ENCODE measurements at places on chromosomes 4 and X.

DNA sequence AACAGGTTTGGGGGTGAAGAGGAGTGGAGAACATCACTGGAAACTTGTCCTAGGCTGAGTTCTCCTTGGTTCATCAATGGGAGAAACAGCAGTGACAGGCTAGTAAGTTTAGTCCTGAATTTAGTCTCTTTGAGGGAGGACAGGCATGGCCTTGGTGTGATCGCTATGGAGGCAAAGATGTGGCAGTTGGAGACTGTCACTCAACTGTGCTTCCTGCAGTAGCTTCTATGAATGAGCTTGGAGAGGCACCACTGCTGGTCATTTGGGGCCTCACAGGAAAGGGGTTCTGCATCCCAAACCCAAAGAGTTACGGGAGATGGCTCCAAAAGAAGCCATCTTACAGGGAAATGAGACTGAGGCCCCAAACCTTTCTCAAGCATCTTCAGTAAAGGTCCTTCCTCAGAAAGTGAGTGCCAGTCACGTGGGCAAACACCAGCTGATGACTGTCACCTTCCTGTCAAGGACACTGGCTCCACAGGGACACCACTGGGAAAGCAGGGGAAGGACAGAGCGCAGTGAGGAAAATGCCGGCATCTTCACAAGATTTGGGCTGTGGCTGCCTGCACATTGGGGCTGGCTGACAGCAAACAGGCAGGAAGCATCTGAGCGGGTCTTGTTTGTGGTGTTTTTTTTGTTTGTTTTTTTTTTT is 7.2 kb downstream of the MRFAP1 start:
- no peak for DNase-seq

DNA sequence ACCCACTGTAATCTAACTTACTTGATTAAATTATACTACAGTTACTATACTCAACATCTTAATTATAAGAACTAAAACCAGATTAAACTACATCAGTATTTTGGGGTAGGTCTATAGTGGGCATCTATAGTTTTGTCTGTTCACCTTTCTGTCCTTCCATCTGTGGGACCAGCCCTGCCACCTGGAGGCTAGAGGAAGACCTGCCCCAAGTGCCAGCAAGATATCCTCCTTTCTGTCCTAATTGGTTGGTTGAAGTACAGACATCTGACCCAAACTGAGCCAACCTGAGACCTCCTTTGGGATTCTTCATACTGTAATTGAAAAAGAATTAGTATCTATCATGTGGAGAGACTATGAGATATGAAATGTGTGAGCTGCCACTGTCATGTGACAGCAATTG is 172.2 kb upstream of the TLL1 start:
- DNase-seq: no peak

GRCh38 chr4:106762666-106763443 is 273.3 kb downstream of the DKK2 start:
- no peak for DNase-seq

DNA sequence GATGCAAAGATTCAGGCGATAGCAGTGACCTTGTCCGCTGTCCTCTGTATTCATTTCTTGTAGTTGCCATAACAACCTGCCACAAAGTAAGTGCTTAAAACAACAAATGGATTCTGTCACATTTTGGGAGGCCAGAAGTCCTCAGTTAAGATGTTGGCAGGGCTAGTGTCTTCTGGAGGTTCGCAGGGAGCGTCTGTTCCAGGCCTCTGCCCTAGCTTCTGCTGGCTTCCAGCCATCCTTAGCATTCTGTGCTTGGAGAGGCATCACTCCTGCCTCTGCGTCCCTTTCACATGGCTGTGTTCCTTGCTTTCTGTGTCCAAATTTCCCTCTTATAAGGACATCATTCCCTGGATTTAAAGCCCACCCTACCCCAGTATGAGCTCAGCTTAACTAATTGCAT is 31.5 kb upstream of the ZNF185 start:
- DNase-seq: no peak

GRCh38 chr4:100977274-100977673 is 370.1 kb downstream of the PPP3CA start:
- DNase-seq: no peak

DNA sequence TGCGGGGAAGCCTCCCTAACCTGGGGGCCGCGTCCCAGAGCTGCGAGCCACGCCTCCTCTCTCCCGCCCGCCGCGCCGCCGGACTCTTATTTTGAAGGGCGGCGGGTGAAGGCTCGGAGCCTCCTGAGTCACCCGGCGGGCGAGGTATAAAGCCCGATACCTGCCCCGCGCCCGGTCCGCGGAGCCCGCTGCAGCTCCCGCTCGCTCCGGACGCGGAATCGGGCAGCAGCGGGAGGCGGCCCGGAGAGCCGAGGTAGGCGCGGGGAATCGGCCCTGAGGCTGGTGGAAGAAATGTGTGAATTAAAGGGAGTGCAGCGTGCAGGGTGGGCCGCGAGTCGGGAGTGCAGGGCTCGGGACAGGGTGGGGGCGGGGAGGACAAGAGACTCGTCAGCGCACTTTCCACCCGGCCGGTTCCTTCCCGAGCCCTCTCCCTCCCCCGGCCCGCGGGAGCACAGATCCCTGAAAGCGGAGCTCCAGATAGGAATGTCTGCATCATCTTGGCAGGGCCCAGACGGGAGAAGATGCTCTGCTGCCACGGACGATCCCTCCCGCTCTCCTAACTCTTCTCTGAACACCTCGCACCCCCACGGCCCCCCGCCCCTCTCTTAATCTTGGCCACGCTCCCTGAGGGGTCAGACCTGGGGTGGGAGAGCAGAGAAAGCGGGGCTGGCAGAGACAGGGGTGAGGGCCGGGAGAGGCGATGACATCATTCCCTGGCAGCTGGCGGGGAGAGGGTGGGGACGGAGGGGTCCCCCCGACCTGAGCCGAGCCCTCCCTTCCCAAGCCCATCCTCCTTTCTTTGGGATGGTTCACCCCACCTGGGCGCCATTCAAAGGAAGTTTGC is 177.9 kb downstream of the CBR4 start:
- peak; percentile 32 for DNase-seq

DNA sequence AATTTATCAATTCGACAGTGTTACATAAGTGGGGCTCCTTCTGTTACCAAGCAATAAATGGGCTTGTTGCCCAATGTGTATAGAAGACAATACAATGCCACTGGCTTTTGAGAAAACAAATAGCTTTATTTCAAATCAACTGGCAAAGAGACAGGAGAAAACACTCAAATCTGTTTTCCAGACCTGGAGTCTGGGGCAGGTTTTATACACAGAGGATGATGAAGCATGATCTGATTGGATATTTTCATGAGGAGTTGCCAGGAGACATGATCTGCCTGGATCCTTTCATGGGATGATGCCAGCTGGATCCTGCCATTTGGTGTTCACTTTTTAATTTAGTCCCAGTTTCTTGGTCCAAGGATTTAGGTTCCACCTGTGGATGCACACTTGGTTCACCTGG is 287.9 kb downstream of the CXXC4 start:
- DNase-seq: no peak

DNA sequence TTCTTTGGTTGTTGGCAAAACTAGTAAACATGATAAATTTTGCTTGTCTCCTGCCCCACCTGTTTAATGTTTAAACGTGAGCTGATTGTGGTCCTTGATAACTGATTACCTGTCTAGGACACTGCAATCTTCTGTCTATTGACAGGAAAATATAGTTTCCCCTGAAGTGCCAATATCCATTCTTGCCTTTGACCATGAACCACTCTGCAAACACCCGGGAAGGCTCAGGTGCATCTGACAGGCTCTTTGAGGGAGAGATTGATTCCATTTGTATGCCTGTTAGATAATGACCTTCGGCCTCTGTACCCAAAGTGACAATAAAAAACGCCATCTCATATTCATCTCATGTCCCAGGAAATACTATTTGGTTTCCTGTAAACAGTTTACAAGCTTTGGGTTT is 453.0 kb downstream of the CENPC start:
- DNase-seq: no peak

- DNase-seq: no peak
These were observed 34.8 kb upstream of the MUC7 start for GRCh38 chr4:70437197-70437596.

- DNase-seq: no peak
These were observed 49.5 kb downstream of the ZNF718 start for GRCh38 chr4:173666-174314.

GRCh38 chrX:7316280-7316679 is 168.3 kb upstream of the PUDP start:
- no peak for DNase-seq

DNA sequence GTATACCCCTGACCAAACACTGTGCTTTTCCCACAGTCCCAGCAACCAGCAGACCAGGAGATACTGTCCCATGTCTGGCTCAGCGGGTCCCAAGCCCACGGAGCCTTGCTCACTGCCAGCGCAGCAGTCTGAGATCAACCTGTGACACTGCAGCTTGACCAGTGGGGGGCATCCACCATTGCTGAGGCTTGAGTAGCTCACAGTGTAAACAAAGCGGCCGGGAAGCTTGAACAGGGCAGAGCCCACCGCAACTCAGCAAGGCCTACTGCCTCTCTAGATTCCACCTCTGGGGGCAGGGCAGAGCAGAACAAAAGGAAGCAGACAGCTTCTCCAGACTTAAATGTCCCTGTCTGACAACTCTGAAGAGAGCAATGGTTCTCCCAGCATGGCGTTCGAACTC is 58.1 kb downstream of the SLC10A6 start:
- no peak for DNase-seq

DNA sequence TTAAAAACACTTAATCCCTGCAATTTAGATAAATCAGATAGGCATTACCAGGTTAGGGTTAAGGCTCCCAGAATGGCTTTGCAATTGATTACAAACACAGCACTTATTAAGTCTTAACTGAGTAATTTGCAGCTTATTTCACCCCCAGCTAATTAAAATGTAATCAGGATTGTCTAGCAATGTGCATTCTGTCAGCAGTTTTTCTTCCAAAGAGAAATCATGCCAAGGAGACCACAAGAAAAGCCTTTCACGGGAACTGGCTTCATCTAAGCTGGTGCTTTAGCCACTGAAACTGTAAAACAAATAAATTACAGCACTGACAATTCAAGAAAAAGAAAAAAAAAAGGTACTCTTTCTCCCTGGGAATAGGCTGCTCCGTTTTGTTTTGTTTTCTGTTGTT is 2.1 kb downstream of the ANOS1 start:
- no peak for DNase-seq

DNA sequence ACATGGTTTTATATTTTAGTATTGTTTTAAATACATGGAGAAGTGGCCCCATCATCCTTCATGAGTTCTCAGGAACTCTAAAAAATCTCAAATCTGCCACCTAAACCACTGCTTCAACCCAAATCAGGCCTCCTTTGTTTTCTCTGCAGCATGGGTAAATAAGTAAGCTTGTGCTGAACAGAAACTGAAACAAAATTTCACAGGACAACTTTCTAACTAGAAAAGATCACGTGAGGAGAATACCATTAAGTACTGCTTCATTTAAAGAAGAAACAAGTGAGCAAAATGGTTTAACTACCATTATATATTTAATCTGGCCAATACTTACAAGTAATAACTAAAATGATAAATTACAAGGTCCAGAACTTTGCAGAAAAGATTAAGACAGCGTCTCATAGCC is 2.5 kb downstream of the ARAP2 start:
- DNase-seq: no peak

DNA sequence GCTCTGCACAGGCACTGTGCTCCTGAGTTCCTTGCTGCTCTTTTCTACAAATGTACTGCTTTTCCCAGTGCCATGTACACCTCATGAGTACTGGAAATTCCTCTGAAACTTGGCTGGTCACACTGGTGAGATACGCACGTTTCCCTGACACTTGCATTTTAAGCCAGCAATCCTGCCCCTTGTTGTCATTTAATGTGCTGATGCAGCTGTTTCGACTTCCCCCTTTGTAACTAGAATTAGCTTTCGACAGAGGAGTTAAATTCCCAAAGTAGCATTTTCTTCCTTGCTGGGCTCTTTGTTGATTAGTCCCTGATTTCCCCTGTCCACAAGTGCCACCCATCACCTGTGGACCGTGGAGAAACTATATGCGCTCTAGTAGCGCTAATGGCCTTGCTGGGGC is 77.5 kb downstream of the IQCM start:
- DNase-seq: no peak

- DNase-seq: no peak
These were observed 28.8 kb downstream of the HHIP start for GRCh38 chr4:144674711-144675110.

GRCh38 chr4:102600689-102601088 is 99.5 kb downstream of the NFKB1 start:
- no peak for DNase-seq

GRCh38 chr4:188297873-188298272 is 158.6 kb downstream of the TRIML1 start:
- no peak for DNase-seq

DNA sequence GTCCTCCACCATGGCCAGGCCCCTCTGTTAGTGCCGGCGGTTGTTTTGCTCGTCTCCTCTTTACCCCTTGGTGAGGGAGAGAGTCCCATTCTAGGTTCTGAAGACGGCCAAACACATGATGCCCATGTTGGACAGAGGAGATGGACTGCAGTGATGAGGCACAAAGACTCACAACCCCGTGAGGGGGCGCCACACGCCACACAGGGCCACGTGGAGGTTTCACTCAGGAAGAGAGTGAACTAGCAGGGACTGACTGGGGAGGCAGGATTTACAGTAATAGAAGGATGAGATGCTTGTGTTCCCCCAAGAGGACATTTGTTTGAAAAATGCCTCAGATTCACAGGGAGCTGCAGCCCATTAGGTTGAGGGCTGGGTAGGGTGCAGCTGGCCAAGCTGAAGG is 655.3 kb upstream of the FRG1 start:
- DNase-seq: no peak

GRCh38 chr4:53235547-53235946 is 130.3 kb downstream of the SCFD2 start:
- DNase-seq: no peak

- no peak for DNase-seq
These were observed 480.1 kb downstream of the SPRY1 start for GRCh38 chr4:123876671-123877101.

DNA sequence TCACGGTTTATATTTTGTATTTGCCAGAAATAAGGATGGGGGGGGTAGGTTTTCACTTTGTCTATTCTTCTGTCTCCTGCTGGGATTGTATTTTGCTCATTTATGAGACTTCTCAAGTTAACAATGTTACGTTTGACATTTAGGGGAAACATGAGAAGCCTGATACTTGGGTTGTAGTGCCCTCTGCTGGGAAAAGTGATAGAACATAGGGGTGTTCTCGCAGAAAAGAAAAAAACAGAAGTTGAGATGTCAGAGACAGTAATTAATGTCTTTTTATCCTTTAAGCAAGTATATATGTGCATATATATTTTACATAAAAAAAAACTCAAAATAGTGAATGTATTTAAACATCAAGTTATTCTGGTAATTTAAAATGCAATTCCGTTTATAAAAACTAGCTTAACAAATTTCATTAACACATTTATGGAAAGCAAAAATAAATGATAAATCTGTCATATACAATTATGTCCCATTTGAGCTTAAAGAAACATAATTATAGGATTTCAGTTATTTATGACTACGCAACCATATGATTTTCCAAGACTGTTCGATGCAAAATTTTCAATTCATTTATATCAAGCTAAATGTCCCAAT is 46.0 kb upstream of the TMPRSS11F start:
- no peak for DNase-seq

DNA sequence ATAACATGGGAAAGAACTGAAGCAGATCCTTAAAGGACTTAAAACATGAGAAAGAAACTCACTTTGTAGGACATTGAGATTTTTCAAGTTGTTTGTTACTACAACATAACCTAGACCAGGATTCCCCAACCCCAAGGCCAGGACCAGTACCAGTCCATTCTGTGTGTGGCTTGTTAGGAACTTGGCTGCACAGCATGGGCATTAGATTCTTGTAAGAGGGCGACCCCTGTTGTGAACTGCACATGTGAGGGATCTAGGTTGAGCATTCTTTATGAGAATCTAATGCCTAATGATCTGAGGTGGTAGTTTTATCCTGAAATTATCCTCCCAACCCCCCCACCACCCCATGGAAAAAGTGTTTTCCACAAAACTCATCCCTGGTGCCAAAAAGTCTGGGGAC is 566.1 kb downstream of the KCTD8 start:
- no peak for DNase-seq

Data from activated effector memory CD4-positive, alpha-beta T cell treated with Interleukin-2 at 50 U/mL for 16 hours (primary cell).